Stimulated activated CD4-positive, alpha-beta T cell treated with anti-CD3 and anti-CD28 coated beads, Interleukin-15, amount 100 ng/mL, for 24 hours (primary cell): ENCODE measurements at places on chromosomes 4 and X.
A peak's percentile ranks its signal among the peaks of the same experiment; 100 is the strongest.

DNA sequence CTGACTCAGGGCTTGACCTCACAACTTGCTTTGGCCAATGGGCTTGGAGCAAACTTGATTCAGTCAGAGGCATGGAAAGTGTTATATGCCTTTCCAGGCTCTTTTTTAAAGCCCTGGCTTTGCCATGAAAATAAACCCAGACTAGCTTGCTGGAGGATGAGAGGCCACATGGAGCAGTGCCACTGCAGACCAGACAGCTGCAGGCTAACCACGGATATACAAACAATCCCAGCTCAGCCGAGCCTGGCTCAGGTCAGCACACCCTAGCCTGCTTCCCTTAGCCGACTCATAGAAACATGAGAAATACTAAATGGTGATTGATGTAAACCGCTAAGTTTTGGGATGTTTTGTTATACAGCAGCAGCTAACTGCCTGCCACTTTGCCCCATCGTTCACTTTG, 345.1 kb downstream of the ARHGAP10 start:
- no peak for DNase-seq

DNA sequence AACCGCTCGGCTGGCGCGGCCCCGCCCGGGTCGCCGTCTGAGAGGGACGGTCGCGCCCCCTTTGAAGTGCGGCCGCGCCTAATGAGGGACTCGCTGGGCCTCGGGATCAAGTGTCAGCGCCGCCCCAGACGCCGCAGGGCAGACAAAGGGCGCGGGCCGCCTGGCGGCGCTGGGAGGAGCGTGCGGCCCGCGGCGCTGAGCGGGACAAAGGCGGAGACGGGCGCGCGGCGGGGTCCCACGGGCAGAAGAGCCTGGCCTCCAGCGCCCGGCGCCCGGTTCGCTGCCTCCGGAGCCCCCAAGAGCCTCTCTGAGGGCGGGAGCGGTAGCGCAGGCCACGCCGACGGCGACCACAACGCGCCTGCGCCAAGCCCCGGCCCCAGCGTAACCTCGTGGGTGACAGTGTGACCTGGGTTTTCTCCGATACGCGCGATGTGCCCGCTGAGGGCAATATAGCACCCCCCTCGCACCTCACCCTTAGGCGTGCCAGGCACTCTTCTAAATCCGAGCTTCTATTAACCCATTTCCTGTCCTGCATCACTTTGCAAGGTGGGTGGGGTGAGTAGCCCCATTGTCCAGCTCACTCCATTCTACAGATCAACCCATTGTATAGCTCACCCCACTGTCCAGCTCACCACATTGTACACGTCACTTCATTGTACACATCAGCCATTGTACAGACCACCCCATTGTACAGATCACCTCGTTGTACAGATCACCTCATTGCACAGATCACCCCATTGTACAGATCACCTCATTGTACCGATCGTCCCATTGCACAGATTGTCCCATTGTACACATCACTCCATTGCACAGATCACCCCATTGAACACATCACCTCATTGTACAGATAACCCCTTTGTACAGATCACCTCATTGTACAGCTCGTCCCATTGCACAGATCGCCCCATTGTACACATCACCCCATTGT, 33.7 kb upstream of the STX18 start:
- DNase-seq: peak; percentile 73

GRCh38 chrX:111634823-111635729, 45.9 kb upstream of the ALG13 start:
- no peak for DNase-seq

- DNase-seq: no peak
These were observed 1.2 kb upstream of the EBP start for GRCh38 chrX:48520455-48520854.

DNA sequence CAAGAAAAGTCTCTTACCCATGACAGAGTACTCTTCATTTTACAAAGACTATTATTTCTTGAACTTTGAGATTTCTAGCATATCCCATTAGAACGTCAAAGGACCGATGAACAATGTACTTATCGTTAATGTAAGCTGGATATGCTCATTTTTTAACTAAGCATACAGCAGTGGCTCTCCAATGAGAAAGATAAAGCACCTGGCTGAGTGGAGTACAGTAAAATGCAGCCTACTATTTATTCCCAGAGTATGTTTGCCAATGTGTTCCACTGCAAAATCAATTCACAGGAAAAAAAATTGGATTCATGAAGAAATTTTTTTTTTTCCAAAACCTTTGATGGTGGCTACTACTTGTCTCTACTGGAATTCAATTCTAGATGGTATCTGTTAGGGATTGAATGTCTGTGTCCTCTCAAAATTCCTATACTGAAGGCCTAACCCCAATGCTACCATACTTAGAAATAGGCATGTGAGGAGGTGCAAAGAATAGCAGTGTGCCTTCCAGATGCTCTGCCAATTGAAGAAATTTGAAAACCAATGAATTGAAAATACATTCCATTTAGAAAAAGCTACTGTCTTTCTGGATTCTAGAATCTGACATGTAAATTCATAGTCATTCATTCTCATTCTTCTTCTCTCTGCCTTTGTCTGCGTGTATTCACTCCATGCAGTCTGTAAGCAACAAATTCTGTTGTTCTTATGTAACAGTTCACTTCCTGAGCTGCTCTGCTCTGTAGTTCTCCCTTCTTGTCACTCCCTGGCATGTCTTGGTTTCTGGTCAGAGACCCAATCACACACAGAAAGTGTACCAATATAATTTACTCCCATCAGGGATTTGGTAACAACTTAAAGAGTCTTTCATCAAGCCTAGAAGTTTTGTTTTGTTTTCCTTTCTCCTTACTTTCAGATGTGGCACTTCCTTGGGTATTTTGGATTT, 61.4 kb downstream of the PAPSS1 start:
- no peak for DNase-seq

DNA sequence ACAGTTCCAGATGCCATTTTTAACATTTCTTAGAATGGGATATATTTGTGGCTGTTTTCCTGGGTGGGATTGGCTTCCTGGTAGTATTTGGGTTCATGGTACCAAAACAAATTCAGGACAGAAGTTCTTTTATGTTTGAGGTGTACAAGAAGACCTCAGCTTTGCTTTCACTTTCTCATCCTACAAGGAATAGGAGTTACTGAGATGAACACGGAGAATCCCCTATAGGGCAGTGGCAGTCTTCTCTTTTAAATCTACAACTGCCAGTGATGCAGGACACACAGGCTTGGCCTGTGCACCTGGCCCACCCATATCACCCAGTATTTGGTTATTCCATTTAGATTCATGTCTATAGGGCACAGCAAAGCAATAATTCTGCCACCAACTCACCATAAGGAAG, 35.2 kb downstream of the SLC10A7 start:
- no peak for DNase-seq

DNA sequence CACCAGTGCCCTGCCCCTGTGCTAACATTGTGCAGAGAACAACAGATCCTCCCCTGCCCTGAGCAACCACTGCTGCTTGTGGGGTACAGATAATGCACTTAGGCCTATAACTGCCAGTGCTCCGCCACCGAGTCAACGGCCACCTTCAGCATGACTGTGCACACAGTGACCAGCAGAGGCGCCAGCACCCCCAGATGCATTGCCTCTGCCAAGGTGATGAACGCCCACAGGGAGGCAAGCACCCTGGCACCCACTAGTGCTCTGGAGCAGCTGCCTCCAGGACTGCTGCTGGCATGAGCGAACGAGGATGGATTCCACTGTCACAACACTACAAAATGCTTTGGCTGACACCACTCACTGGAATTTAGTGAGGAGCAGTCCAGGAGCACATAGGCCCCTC, 38.2 kb downstream of the SPIN2B start:
- DNase-seq: no peak

GRCh38 chrX:10636337-10636736, 16.0 kb upstream of the MID1 start:
- DNase-seq: no peak

GRCh38 chrX:142804085-142804484, 221.6 kb upstream of the SPANXN4 start:
- DNase-seq: no peak

DNA sequence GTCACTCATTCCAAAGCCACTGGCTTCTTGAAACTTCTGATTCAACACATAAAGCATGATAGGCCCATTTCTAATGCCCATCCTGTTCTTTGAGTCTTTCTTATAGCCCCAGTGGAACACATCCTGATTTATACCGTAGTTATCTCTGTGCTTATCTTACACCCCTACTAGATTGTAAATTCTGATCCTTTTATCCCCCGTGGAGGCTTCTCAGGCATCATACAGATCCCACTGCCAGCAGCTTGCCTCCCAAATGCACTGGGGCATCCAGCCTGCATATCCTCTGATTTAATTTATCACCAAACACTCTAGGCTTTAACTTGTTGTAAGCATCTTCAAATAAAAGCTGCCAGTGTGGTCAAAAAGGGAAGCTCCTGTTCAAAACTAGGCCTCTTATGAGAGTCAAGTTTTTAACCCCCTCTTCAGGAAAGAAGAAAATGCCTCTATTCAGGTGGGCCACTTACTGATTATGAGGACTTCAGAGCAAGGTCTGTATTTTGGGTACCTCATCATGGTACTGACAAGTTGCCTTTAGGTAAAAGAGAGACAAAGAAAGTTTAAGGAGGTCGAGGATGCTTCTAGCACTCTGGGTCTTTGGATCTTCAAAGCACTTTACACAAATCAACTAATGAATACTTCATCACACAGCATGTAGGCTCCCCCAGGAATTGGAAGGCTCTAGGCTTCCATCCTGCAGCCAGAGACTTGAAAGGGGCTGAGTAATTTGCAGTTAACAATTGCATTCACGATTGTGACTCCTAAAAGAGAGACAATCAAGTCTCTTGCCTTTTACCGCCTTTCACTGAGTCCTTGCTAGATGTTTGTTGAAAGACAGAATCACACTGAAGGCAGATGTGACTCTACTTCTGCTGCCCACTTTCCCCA, 95.8 kb upstream of the LDB2 start:
- no peak for DNase-seq

- no peak for DNase-seq
These were observed 200.2 kb downstream of the ADGRA3 start for GRCh38 chr4:22315628-22316027.

- no peak for DNase-seq
These were observed 1.6 kb upstream of the CLCN4 start for GRCh38 chrX:10155137-10155536.

DNA sequence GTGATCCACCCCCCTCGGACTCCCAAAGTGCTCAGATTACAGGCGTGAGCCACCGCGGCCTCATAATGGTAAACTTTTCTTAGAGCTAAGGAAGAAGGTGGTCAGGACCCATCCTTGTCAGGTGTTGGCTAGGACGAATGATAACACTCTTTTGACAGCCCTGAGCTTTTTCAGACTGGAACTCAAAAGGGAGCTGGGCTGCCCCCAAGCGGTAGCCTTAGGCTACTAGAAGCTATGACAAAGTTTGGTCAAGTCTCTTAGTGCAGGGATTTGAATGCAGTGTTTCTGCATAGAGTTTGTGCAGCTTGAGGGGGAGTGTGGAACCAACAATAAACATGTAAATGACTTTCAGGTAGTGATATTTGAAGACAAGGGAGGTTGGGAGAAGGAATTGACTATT, 11.8 kb upstream of the HSD17B10 start:
- DNase-seq: peak; percentile 57

DNA sequence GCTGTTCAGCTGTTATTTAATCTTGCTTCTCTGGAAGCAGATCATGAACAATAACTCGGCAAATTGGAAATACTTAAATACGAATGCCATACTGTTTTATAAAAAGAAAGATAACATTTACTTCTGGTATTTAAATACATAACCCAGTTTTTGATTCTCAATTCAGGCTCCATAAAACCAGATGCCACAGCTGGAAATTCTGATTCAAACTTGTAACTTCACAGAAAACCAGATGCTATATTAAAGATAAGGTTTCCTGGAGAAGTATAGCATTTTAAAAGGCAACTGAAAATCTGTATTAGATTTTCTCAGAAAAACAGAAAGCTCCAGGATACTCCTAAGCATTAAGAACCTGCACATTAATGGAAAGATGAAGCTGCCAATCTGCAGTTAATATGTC, 40.2 kb downstream of the STX18 start:
- DNase-seq: no peak

GRCh38 chr4:121164291-121164690, at the start of gene TNIP3:
Gene TNIP3 (minus strand): TSS chr4:121164321. CDS start chr4:121164125, 196 bp downstream.
- DNase-seq: no peak

DNA sequence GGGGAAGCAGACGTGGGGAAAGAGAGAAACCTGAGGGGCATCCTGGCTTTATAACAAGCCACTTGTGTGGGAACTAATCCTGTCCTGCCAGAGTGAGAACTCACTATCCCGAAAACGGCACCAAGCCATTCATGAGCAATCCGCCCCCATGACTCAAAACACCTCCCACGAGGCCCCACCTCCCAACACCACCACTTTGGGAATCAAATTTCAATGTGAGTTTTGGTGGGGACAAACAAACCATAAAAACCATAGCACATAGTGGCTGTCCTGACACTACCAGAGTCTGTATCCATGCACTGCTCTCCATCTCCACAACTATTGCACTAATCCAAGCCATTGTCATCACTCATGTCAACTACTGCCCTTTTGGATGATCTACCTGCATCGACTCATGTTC, 28.5 kb upstream of the SEPTIN6 start:
- DNase-seq: no peak

DNA sequence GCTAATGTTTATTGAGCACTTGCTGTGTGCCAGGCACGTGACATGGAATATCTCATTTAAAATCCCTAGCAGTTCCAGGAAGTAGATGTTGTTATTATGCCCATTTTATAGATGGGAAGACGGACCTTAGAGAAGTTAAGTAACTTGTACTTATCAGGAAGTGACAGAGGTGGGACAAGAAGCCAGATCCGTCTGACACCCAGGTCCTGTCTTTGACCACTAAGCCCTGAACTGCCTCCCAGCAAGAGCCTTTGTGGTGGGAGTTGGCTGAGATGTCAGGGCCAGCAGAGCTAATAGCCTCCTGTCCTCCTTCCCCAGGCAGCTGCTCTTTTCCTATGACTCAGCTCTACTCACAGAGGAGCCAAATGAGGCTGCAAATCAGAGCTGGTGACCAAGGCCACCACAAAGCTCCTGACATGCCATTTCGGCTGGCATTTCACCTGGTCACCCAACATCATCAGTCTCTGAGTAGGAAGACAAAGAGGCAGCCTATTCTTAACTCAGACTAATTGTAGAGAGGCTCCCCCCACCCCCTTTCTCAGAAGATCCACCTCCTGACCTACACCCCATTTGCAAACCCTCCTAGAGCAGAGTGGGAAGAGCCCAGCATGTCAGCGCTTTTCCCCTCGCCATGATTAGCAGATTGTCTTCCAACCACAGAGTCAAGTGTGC, 175.1 kb upstream of the KIT start:
- DNase-seq: no peak
